Stimulated activated CD4-positive, alpha-beta T cell treated with anti-CD3 and anti-CD28 coated beads, TNF-alpha, amount 100 ng/mL, for 1 hour (primary cell): ENCODE measurements at places on chromosomes 6 and 20.

DNA sequence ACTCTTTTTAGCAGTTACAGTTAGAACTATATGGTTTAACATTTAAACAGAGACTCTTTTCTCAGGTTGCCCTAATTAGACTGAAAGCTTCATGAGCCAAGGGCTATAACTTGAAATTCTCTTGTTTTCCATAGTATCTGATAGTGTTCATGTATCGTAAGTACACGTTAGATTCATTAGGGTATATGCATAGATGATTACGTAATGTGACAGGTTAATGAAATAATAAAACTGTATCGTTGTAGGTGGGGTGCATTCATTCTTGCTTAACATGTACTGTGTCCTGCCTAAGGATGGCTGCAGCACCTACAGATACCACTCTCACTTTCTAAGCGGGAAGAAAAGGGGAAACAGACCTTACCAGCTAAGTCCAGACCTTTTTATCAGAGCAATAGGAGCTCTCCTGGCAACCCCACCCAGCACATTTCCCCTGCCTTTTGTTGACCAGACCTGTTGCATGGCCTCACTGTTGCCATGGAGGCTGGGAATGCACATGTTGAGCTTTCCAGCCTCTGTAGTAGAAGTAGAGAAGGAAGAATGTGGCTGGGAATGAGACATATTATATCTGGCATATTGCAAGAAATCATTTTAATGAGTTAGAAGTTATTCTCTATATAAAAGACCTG is 83.0 kb downstream of the MAP3K4 start:
- DNase-seq, result no peak

- DNase-seq, result no peak
Observed at GRCh38 chr20:651713-652614, 1.0 kb downstream of the SRXN1 start.

- DNase-seq, result no peak
Observed at GRCh38 chr20:58869662-58870227, 17.2 kb downstream of the GNAS start.

DNA sequence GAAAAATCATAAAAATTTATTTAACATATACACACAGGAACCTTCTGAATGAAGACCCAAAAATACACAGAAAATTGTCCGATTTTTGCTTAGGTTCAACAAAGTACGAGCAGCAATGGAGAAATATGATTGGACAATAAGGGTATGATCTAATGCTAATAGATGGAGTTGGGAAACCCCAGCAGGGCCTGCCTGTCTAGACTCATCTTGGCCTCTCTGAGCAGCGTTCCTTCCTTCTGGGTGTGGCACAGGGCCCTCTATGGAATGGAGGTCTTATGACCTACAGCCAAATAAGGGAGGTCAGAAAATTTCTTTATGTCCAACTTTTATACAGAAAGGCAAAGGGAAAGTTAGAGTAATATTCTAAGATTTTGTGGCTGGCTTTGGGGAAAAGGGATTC is 27.7 kb upstream of the ENPP4 start:
- DNase-seq, result no peak

DNA sequence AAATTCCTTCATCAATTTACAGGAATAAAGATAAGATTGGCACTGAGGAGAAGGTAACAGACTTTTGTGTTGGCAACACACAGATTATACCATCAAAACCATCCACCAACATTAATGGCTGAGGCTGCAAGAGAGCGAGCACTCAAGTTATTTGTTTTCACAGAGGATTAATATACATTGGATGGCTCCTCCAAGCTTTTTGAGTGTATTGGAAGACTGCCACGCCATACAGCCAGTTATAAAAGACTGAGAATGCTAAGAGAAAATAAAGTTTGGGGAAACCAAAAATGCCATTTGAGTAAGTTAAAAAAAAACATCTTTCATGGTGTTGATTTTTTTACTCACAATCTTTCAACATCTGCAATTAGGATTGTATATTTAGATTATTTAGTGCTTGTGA is 973.8 kb upstream of the SLC35B3 start:
- DNase-seq, result no peak

DNA sequence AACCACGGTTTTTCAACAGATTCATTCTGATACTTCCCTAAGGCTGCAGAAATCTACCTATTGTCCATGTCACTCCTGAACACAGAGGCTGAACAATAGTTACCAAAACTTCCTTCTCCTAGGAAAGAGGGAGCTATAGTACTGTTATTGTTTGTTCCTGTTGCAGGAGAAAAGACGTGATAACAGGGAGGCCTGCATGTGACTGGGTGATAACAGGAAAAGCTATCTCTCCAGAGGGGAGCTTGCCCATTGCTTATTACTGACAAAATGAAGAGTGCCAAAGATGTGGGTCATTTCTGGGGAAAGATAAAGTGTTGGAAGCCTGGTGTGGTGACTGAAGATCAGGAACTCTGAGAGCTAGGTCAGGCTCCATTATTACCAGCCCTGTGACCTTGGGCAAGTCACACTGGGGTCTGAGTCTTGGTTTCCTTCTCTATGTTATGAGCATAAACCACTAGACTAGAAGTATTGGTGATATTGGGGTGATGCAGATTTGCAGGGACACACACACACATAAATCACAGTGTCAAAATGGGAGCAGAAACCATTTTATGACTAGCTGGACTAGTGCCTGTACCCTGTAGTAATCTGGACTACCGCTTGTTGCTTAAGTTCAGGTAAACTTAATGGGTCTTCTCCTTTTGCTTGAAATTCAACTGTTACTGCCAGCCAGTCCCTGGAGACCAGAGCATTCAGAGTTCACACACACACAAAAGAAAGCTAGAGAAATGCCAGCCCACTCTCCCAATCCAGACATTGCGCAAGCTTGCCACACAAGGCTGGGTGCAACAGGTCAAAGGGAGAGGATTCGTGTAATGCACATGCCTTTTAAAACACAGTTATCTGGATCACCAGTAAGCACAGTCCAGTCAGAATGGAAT is 136.0 kb upstream of the CNR1 start:
- no peak for DNase-seq

DNA sequence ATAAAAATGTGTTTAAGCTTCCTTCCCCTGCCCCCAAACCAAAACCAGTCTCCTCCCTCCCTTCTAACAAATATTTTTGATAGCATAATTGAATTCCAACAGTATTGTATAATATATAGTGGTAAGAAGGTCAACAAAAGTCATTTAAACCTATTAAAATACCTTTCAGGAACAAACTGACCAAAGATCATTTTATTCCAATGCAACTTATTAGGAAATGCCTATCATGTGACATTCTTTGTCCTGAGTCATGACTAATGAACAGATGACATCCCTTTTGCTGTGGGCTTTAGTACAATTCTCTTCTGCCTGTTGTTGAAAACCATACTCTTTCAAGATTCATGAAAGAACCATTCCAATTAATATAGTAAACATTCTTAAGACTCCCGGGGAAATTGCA is 51.5 kb upstream of the TRAF3IP2 start:
- DNase-seq, result no peak

GRCh38 chr6:33750244-33750991 is 3.7 kb upstream of the IP6K3 start:
- no peak for DNase-seq

GRCh38 chr20:30484009-30484748 is 773.3 kb upstream of the DEFB115 start:
- DNase-seq, result no peak

DNA sequence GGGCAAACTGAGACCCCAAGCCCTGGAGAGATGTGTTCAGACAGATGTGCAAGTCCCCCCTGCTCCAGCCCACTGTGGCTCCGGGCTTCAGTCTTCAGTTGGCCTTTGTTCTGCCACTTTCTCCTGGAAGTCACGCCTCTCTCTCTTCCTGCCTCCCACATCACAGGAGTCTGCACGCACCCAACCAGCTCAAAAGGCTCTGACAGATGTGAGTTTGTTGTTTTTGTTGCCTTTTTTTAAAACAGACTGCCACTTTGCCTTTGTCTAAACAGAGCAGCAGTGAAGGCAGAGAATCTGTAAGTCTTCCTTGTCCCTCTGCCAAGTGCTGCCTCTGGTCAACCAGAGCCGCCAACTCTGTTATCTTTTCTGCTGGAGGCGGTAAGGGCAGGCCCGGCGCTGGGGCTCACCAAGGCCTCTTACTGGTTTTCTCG is 149.7 kb downstream of the TFAP2C start:
- DNase-seq, result no peak

DNA sequence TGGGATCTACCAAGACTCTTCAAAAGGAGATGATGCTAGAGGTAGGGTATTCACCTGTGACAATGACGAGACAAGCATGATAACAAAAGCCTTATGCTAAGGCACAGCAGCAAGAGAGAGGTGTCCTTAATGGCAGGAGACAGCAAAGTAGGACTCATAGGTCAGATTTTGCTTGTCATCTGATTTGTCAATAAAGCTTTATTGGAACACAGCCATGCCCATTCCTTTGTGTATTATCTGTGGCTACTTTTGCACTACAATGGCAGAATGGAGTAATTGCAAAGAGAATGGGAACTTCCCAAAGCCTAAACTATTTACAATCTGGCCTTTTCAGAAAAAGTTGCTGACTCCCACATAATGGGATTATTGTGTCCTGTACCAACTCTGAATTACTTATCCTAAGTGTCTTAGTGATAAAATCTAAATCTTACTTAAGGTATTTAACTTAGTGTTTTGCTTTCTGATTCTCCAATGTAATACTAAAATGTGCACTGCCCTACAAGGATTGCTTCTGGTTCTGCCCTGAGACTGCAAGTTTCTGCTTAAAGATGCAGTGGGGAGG is 221.6 kb downstream of the CDC5L start:
- DNase-seq, result no peak

DNA sequence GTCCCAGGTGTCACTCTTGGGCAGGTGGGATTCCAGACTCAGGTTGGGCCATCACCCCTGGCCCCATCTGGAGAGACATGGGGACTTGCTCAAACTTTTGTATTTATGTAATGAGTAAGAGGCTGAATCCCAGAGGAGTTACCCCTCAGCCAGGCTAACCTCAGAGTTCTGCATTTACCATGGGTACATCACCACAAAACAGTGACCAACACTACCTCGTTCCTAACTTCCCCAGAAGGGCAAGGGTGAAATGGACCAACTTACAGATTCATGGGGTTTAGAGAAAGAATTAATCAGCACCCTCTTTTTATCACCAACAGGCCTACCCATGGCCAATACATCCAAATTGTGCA is 259.9 kb upstream of the MARCKS start:
- DNase-seq, result no peak

GRCh38 chr20:46905364-46906125 is 10.9 kb downstream of the EYA2 start:
- DNase-seq, result no peak

DNA sequence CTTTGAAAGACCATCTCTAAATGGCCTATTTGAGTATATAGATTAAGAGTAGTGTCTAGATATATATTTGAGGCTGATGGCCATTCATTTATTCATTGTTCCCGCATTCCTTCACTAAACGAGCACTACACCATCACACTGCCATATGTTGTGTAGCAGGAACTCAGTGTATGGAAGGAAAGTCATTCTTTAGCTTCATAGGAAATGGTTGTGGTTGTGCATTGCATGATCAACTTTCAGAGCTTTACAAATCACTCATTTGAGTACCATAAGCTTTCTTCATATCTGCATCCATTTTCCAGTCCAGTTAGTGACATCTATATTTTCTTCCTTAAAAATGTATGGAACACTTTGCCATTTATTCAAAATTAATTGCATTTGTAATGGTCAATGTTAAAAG is 97.9 kb downstream of the ARID1B start:
- DNase-seq, result no peak

DNA sequence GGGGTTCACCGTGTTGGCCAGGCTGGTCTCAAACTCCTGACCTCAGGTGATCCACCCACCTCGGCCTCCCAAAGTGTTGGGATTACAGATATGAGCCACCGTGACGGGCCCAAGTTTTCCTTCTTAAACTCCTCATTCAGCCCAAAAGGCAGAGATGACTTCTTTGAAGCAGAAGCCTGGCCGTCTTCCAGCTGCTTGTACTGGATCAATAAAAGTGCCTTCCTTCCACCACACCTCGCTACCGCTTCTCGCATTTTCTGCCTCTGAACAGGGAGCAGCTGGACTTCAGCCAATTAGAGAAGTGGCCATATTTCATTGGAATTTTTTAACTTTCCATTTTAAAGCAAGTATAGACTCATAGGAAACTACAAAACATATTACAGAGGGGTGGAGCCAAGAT is 241.1 kb downstream of the PREX1 start:
- no peak for DNase-seq

DNA sequence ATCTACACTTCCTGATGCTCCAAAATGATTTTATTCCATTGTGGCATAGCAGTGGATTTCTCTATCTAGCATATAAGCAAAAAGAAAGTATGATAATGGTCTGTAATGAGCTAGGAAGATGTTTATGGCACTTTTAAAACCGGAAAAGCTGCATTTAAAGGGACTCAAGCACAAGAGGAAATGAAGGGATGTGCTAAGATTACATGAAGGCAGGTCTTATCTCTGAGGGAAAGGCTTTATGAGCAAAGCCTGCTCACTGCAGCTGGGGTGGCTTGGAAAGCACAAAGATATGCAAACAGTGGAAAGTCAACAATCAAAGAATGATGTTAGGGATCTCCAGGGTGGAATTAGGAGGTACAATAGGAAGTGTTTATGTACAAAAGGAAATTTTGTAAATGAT is 138.2 kb downstream of the TENT5A start:
- no peak for DNase-seq

GRCh38 chr6:127190552-127190951 is 72.1 kb downstream of the RSPO3 start:
- DNase-seq, result no peak

- no peak for DNase-seq
Observed at GRCh38 chr6:139877828-139878405, 503.5 kb upstream of the CITED2 start.

GRCh38 chr6:28240471-28240870 is 11.6 kb downstream of the ZKSCAN4 start:
- no peak for DNase-seq

GRCh38 chr20:51363378-51363777 is 179.1 kb downstream of the NFATC2 start:
- DNase-seq, result no peak

DNA sequence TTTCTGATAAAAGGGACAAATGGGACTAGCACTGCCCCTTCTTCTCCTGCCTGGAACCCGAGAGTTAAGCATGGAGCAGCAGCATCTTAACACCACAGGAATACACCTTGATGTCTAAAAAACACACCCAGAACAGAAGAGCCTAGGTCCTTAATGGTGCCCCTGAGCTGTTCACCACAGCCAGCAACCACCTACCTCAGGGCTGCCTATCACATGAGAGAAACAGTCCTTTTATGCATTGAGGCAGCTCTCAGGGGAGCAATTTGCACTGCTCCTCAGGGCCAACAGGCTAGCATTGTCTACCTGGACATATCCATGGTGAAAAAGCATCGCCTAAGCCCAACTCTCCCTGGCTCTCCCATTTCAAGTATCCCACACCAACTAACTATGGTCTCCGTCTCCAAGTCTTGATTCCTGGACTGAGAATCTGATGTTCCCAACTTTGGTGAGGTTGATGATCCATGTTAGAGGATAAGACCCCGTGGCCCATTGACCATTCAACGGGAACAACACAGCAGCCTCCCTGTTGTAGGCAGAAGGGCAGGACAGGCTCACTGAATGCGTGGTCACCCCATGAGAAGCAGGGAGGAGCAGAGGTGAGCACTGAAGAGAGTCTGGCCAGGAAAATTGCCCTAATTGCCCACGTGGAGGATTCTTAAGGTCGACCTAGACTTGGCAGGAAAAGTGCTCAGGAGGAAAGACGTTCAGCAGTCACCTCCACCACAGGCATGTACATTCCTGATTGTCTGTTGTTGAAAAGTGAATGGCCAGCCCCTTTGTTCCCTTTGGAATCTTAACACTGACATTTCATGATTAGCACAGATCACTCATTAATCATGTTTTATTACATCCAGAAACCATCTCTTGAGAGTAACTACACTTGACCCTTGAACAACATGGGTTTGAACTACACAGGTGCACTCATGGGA is 4.2 kb upstream of the APMAP start:
- no peak for DNase-seq

GRCh38 chr20:42123981-42124473 is 505.9 kb upstream of the CHD6 start:
- DNase-seq, result no peak
